ENCODE measurements at places on chromosomes 12 and 14. TPM values are rescaled to one million over a fixed set of nuclear protein-coding genes. Genes with fewer than 3 reads are reported as not detected.

- DNase-seq, result no peak
Measured at GRCh38 chr14:67749341-67750084, 47.8 kb downstream of the RDH12 start.

GRCh38 chr12:54136844-54137580 is 51.8 kb downstream of the SMUG1 start:
- no peak for DNase-seq

DNA sequence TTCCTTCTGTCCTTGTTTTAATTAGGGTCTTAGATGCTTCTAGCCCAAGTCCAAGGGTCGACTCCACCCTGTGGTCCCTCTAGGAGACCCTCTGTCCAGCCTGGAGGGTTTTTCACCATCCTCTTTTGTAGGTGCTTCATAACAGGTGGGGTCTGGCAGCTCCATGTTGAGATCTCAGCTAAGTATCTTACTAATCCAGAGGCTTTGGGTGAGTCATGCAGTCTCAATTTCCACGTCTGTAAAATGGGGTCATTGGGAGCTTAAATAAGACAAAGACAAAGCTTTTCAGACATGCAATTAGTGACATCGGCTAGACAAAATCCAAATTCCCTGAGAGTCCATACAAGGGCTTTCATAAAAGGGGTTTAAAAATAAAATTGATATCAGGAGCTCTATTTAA is 3.2 kb downstream of the HSPB8 start:
- no peak for DNase-seq

- DNase-seq, result no peak
Measured at GRCh38 chr14:23442721-23443356, 7.4 kb upstream of the MYH7 start.

The YBX3 gene
- 307 TPM for total RNA-seq

DNA sequence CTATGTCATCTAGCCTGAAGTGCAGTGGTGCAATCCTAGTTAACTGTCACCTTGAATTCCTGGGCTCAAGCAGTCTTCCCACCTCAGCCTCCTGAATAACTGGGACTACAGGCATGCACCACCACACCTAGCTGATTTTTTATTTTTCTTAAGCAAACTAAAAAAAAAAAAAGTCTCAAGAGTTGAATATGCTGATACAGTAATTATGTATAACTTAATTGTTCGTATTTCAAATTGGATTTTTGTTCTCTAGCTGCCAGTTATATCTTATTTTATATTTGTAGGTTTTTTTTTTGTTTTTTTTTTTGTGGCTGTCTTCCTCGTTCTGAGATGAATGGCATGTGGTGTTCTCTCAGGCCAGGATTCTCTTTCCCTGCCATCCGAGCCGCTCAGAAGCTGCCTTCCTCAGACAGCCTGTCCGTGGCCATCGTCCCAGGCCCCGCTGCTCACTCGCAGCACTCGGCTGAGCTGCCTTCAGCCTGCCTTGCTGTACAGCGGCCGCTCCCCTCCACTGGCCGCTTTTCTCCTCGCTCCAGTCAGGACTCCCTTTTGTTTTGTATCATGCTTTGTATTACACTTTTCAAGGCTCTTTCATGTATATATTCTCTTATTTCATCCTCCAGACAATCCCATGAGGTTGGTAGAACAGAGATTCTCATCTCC is 53.3 kb downstream of the WDR20 start:
- DNase-seq, result no peak

The HOTAIR gene
- total RNA-seq, result 0.55 TPM

DNA sequence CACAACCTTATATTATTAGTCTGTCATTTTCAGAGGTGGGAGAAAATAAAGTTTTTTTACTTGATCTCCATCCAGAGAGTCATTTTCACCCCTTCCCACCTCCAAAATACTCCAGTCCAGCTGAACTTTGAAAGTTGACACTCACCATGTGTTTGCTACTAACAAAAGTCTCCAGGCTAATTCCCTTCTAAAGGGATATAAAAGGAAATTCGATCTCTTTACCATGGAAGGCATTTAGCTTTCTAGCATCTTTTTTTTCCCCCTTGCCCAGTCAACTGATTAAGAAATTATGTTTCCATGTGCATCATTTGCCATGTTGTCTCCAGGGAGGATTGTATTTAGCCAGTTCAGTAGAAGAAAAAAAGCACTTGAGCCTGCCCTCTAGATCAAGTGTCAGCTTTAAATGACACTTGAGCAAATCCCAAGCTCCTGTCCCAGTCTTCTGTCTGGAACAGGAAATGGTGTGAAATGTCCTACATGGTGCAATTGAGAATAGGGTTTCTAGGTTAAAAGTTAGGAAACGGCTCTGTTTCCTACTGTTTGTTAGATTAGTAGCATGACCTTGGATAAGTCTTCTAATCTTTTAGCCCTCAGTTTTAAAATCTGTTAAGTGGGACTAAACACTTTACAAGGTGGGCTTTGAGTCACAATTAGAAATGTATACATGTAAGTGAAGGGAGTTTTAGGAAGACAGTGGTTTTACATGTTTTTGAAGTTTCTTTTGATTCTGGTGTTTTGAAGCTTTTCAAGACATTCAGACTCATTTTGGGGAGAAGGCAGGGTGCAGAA is 67.2 kb downstream of the GNS start:
- no peak for DNase-seq

DNA sequence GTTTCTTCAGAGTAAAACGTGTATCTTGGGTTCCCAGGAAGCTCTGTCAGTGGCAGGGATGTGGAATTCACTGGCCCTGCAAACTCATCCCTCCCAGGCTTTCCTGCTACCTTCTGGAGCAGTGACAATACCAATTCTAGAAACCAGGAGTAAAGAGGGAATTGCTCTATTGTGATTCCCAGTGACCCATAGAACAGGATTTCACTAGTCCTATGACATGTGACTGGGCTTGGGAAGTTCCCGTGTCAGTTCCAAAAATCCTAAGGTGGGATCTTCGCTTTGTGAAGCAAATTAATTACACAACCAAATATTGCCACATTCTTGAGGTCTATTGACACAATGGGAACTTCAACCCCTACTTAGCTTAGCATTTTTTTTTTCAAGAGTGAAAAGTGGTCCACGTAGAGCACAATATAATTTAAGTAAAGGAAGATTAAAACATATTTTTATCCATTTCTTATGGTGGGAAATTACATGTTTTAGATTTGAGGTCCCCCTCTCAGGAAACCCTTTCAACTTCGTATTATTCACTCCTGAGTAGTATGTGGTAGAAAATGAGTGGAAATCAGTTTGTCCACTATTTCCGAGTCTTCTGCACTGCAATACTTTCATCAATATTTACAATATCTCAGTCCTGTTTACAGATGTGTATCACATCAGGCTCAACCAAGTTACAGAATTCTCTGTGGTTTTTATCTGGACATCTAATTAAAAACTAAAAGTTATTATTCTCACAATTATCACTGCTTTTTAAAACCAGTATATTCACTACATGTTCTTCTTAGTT is 88.9 kb upstream of the SOX5 start:
- DNase-seq, result no peak
